ENCODE measurements at places on chromosomes 13 and 19.
A peak's percentile ranks its signal among the peaks of the same experiment; 100 is the strongest.

- H3K36me3 ChIP-seq = peaks cover 4% of the 10 kb centered on the region
- peak; percentile 80 for DNase-seq
- H3K4me3 ChIP-seq = peak overlapping the region; percentile 71
- H3K27ac ChIP-seq = no peak overlapping the region
- peaks cover 12% of the 10 kb centered on the region for H3K27me3 ChIP-seq
These were observed 8.8 kb upstream of the BBC3 start for GRCh38 chr19:47239610-47240296.

DNA sequence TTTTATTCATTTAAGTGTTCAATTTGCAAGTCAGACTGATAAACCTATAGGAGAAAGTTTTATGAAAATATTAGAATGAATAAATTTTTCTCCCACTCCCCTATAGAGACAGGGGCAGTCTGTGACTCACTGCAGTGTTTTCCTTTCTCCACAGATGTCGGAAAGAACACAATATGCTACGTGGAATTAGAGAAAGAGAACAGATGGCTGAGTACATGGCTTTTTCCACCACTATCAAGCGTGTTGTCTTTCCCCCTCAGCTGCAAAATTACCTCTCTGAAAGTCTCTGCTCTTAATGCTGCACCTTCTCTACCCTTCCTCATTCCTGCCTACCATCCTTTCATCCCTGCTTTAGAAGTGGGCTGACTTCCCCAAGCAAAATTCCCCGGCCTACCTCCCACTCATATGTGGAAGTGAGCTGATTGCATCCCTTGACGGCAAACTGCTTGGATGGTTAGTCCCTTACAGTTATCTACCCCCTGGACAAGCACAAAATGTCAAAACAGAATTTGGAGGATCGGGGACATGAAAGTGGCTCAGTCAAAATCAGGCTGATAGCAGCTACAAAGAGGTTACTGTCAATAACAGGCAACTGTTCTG lies 30.0 kb downstream of the FLT1 start:
- no peak for DNase-seq
- peaks cover 12% of the 10 kb centered on the region for H3K36me3 ChIP-seq
- peaks cover 7% of the 10 kb centered on the region for H3K27me3 ChIP-seq
- peak overlapping the region; percentile 98 for H3K27ac ChIP-seq
- peak overlapping the region; percentile 55 for H3K4me3 ChIP-seq

- DNase-seq = no peak
- H3K4me3 ChIP-seq = no peak overlapping the region
- peaks cover 13% of the 10 kb centered on the region for H3K4me1 ChIP-seq
- no peaks in the 10 kb centered on the region for H3K36me3 ChIP-seq
- H3K27me3 ChIP-seq = no peaks in the 10 kb centered on the region
- H3K27ac ChIP-seq = no peak overlapping the region
These were observed 103.8 kb downstream of the FGF14 start for GRCh38 chr13:102298051-102298450.

GRCh38 chr13:102875256-102875655 lies 29.4 kb downstream of the ERCC5 start:
- no peak overlapping the region for H3K4me3 ChIP-seq
- H3K27me3 ChIP-seq = no peaks in the 10 kb centered on the region
- peaks cover 17% of the 10 kb centered on the region for H3K4me1 ChIP-seq
- DNase-seq = no peak

DNA sequence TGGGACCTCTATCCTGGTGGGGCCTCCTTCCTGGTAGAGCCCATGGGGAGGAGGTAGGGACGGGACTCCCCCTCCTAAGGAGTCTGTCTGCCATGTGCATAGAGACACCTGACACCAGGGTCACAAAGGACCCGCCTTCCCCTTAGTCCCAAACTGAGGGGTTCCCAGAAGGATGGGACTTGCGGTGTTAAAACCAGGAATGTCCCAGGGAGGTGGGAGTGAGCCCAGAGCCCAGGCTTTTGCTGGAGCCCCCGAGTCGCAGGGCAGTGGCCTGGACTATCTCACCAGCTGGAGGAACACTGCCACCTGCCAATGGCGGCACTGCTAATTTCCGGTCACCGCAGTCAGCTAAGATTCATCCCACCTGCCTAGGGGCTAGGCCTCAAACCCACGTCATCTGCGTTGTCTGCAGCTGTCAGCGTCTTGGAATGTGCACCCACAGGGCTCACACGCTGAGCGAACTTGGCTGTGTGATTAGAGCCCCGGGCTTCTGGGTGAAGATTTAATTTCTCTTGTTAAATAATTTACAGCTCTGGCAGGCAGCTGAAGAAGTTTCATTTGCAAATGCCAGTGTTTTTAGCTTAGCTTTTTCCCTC lies 31.9 kb upstream of the ATP11A start:
- H3K36me3 ChIP-seq = no peaks in the 10 kb centered on the region
- H3K4me3 ChIP-seq = no peak overlapping the region
- no peak overlapping the region for H3K27ac ChIP-seq
- H3K4me1 ChIP-seq = no peaks in the 10 kb centered on the region
- H3K27me3 ChIP-seq = no peaks in the 10 kb centered on the region

DNA sequence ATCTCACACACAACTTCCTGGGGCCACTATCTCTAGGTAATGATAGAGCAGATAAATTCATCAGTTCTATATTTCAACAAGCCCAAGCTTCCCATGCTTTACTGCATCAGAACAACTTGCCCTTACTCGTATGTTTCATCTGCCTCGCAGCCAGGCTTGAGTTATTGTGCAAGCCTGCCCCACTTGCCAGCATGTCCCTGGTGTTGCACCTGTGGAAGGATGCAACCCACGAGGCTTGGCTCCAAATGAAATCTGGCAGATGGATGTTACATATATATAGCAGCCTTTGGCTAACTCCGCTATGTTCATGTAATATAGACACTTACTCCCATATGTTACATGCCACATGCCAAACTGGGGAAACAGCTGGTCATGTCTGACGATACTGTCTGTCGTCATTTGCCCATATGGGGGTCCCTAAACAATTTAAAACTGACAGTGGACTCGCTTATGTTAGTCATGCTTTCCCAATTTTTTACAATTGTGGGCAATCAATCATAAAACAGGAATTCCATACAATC lies 6.2 kb downstream of the ERVK3-1 start:
- H3K4me3 ChIP-seq = peak overlapping the region; percentile 10
- peak overlapping the region; percentile 25 for H3K27ac ChIP-seq
- peaks cover 30% of the 10 kb centered on the region for H3K36me3 ChIP-seq
- H3K4me1 ChIP-seq = peaks cover 11% of the 10 kb centered on the region

- no peaks in the 10 kb centered on the region for H3K27me3 ChIP-seq
- peaks cover 23% of the 10 kb centered on the region for H3K4me1 ChIP-seq
- H3K27ac ChIP-seq = no peak overlapping the region
- DNase-seq = no peak
These were observed 371.3 kb downstream of the IRS2 start for GRCh38 chr13:109415057-109415456.

DNA sequence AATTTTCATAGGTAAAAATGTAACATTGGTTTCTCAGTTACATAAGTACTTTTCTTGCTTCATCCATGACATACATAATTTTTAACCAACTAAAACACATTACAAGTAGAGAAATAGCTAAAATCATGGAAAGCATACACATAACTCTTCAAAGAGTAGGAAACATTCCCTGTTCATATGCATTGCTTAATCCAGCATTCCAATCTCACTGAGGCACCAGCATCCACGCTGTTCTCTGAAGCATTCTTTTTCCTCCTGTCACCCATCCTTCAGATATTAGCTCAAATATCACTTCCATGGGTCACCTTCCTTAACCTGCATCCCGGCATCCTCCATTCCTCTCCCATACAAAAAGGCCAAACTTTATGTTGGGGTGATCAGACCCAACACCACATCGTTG lies 79.1 kb downstream of the ZNF254 start:
- no peak overlapping the region for H3K4me3 ChIP-seq
- no peak for DNase-seq
- no peaks in the 10 kb centered on the region for H3K4me1 ChIP-seq
- H3K27me3 ChIP-seq = no peaks in the 10 kb centered on the region

- peaks cover 7% of the 10 kb centered on the region for H3K4me1 ChIP-seq
- H3K36me3 ChIP-seq = no peaks in the 10 kb centered on the region
- H3K4me3 ChIP-seq = no peak overlapping the region
- peaks cover 11% of the 10 kb centered on the region for H3K27me3 ChIP-seq
- no peak for DNase-seq
These were observed 53.2 kb downstream of the CDADC1 start for GRCh38 chr13:49300739-49301589.

DNA sequence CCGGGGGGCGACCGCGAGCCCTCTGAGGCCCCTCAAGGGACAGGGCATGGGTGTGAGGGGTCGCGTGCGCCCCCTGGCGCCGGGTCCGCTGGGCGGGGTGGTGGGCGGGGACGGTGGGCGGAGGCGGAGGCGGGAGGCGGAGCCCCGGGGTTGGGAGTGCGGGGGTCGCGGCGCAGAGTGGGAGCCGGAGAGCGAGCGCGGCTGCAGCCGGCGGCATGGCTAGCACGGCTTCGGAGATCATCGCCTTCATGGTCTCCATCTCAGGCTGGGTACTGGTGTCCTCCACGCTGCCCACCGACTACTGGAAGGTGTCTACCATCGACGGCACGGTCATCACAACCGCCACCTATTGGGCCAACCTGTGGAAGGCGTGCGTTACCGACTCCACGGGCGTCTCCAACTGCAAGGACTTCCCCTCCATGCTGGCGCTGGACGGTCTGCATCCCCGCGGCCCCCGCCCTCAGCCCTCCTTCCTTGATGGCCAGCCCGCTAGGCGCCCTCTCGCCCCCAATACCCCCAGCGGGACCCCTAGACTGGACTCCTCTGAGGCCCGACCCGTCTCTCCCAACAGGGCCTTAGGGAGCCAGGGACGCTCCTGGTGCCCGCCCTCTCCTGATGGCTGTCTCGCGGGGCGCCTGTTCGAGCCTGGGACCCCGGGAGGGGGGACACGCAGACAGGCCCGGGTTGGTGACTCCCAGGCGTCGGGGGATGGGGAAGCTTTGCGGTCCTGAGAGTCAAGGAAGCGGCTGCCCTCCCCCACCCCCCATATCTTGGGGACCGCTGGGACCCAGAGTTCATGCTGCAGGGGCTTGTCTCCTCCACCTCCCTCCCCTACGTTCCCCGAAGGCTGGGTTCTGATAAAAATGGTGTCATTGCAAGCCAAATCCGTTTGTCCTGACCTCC lies at the start of gene CLDN10:
Gene CLDN10 (plus strand): TSS at position 182 of the 903 bp plus-strand sequence. CDS start 34 bp downstream, at position 216.
- peak within 1 kb of the TSS; percentile 87 for H3K4me3 ChIP-seq
- peak within 1 kb of the TSS; percentile 71 for H3K27ac ChIP-seq
- peaks cover 5% of the 10 kb centered on the region for H3K36me3 ChIP-seq
- peak; percentile 84 for DNase-seq
- peaks cover 2% of the 10 kb centered on the region for H3K27me3 ChIP-seq

- no peaks in the 10 kb centered on the region for H3K27me3 ChIP-seq
- no peaks in the 10 kb centered on the region for H3K4me1 ChIP-seq
- H3K27ac ChIP-seq = no peak overlapping the region
- no peak overlapping the region for H3K4me3 ChIP-seq
These were observed 88.1 kb downstream of the DGKH start for GRCh38 chr13:42136518-42136917.

DNA sequence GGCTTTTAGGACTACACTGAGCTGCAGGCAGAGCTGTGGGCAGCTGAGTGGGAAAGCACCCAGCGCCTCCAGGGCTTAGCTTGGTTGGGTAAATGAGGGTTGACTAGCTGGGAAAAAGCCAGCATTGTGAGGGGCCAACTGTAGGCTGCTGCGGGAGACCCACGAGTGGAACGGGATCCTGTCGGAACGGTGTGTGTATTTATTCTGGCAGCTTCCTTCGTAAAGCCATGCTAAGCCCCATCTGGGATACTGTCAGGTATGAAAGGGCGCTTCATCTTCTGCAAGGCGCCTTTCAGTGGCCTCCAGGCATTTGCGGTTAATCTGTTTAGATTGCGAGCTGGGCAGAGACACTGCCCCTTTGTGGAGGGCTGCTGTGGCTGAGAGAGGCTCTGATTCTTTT lies 39.5 kb upstream of the CNMD start:
- H3K4me1 ChIP-seq = peaks cover 1% of the 10 kb centered on the region
- H3K27me3 ChIP-seq = no peaks in the 10 kb centered on the region
- no peak for DNase-seq

GRCh38 chr13:32796754-32797153 lies 210.5 kb downstream of the PDS5B start:
- peaks cover 10% of the 10 kb centered on the region for H3K36me3 ChIP-seq
- no peak for DNase-seq
- H3K4me1 ChIP-seq = no peaks in the 10 kb centered on the region
- no peak overlapping the region for H3K27ac ChIP-seq

DNA sequence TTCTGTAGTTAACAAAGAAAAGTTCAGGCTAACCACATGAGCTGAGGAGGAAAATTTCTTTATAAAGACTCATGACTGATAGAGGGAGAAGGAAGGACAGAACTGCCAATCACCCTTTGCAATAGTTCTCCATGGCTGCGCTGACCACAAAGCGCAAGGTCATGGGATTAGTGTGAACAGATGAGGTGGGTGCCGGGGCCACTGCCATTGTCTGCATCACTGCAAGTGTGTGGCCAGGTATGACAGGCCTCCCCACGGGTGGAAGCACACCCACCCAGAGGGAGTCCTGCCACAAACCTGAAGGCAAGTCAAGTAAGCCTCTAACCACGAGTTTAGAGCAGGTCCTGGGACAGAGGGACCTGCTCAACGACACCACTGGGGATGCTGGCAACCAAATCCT lies 128.1 kb downstream of the TUBA3C start:
- H3K4me3 ChIP-seq = no peak overlapping the region
- H3K27me3 ChIP-seq = peaks cover 14% of the 10 kb centered on the region
- DNase-seq = no peak
- H3K27ac ChIP-seq = no peak overlapping the region
- no peaks in the 10 kb centered on the region for H3K4me1 ChIP-seq

DNA sequence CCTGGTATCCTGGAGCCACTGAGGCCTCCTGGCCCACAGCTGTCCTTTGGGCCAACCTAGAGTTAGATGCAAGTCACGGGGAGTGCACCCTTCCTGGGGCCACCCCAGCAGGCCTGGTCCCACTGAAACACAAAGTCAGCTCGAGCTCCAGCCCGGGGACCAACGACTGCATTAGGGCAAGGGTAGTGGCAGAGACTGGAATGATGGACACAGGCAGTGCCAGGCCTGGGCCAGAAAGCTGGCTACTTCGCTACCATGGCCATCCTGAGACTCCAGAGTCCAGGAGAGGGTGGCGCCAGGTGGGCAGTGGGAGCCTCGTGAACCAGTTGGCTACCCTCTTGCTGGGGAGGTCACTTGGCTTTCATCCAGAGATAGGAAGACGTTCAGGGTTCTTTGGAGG lies 22.2 kb upstream of the RNF17 start:
- no peaks in the 10 kb centered on the region for H3K36me3 ChIP-seq
- no peak for DNase-seq
- peaks cover 30% of the 10 kb centered on the region for H3K27me3 ChIP-seq
- H3K4me1 ChIP-seq = no peaks in the 10 kb centered on the region
- no peak overlapping the region for H3K4me3 ChIP-seq
- no peak overlapping the region for H3K27ac ChIP-seq

DNA sequence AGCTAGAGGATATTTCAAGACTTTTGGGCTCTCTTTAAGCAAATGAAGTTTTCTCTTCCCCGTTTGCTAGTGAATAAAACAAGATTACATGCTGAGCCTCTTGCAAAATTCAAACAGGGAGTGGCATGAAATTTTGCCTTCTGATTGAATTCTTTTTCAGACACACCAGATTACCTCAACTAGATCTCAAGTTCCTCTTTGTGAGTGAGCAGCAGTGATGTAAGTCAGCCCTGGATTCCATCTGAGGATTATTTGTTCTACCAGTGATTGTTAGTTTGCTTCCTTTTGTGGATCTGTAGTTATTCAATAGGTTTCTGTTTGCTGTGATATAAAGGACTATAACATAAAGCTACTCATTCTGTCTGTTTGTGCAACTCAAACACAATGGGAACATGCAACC lies 407.7 kb downstream of the LMO7 start:
- H3K4me3 ChIP-seq = no peak overlapping the region
- no peak for DNase-seq
- no peak overlapping the region for H3K27ac ChIP-seq
- H3K4me1 ChIP-seq = no peaks in the 10 kb centered on the region
- no peaks in the 10 kb centered on the region for H3K27me3 ChIP-seq

All from glutamatergic neuron (in vitro differentiated cells).